ENCODE measurements at places on chromosomes 1 and 21.
A peak's percentile ranks its signal among the peaks of the same experiment; 100 is the strongest.

DNA sequence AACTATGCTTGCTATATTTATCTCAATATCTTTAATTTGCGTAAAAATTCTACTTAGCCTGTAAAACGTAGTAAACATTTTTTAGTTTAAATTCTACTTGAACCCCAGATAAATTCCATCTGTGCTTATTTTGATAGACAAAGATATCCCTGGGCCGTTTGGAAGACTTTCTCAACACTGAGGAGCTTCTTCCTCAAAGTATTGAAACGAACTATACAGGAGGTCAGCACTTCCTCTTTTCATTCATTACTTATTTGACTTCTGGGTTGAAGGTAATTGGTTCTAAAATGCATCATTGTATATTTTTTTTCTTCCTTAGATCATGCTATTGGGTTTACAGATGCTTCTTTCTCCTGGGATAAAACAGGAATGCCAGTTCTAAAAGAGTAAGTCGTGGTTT, 74.7 kb downstream of the HSPA13 start:
- DNase-seq: no peak

- DNase-seq: no peak
These were observed 43.6 kb downstream of the PLEKHA6 start for GRCh38 chr1:204316164-204316563.

- DNase-seq: no peak
These were observed 21.0 kb downstream of the C1orf87 start for GRCh38 chr1:60052601-60053000.

GRCh38 chr1:114558544-114558943, 22.9 kb downstream of the BCAS2 start:
- DNase-seq: no peak

DNA sequence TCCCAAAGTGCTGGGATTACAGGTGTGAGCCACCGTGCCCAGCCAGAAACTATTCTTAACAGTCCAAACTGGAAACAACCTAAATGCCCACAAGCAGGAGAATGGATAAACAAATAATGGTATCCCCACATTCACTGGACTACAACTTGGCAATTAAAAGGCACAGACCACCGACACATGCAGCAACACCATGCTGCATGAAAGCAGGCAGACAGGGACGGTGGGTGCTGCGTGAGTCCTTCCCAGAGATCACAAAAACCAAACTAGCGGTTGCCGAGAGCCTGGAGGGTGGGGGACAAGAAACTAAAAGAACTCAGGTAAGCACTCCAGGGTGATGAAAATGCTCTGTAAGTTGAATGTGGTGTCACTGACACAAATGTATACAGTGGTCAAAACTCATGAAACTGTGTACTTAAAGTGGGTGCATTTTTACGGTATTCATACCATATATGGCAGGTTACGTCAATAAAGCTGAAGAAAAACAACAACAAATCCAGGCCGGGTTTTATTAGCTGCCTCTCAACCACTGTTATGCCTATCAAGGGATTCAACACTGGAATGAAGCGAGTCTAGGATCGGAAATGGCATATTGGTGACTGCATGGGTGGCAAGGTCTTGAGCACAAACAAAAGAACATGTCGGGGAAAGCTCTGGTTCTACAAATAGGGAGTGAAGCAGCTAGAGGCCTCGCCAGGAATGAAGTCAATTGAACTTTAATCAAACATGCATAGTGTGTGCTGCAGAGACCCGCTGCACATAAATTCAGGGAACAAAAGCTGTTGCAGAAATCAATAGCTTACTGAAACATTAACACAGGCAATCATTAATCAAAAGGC, 52.4 kb downstream of the SLC45A1 start:
- DNase-seq: no peak

DNA sequence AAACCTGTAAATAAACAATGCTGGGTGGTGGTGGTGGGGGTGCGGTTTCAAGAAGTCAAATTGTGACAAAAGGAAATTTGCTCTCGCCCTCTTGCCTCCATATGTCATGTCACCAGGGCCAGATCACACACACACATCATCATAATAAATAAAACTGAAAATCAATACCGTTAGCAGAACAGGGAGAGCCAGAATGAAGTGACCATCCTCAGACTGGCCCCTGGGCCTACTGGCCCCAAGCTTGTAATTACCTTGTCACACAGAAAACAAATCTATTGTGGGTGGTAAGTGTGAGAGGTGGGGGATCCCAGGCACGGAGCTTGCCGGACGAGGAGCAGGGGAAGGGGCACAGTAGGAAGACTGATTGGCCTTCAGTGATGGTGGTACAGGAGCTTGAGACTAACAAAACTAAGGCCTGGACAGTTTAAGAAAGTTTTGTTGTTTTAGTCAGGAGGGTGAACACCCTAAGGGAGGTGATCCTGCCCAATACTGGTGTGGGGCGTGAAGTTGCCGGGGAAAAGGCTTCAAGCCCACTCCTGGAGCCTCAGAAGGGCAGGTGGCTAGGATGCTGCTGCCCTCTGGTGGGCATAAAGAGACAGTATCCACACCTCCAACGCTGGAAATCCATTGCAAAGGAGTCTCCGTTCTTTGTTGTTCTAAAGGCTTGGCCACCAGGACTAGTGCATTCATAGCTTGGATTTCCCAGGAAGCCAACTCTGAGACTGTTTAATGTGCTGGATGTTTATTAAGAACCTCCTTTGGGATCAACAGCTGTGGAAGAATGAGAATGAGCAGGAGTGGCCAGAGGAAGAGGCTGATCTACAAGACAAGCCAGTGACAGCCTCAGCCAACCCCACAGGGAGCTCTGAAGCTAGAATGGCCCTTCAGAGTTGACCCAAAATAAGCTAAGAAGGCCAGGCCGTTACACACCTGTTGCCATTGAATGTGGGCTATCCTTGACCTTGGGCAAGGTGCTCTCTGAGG, 8.1 kb upstream of the C1orf216 start:
- peak; percentile 51 for DNase-seq

DNA sequence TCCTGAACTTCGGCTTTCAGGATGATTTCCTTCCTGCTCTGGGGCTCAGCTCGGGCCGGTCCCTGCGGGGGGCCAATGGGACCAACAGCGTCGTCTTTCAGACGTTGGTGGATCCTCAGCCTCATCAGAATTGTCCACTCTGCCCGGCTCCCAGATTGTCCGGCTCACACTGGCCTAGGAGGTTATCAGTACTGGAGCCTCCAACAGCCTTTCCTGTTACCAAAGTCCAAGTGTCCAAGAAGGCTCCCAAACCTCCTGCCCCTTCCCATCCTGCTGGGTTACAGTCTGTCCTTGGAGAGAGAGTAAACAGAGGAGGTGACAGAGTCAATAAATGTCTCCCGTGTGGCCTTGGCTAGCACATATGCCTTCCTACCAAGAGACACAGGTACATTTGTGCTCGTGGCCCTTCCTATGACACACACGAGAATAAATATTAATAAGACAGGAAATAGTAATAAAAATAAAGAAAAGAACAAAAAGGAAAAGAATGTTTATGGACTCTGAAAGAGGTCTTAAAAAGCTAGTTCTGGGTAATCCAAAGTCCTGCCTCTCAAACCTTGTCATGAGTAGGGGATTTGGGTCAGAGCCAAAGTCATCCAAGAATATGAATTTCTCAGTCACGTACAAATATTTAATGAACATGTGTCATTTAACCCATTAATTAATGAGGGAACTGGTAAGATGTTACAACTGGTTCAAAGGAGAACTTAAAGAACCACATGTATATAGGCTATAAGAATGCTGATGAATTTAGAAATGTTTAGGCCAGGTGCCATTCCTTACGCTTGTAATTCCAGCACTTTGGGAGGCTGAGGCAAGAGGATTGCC, 80.8 kb upstream of the SLC2A1 start:
- no peak for DNase-seq

GRCh38 chr1:66311092-66311491, 222.9 kb upstream of the SGIP1 start:
- DNase-seq: no peak

DNA sequence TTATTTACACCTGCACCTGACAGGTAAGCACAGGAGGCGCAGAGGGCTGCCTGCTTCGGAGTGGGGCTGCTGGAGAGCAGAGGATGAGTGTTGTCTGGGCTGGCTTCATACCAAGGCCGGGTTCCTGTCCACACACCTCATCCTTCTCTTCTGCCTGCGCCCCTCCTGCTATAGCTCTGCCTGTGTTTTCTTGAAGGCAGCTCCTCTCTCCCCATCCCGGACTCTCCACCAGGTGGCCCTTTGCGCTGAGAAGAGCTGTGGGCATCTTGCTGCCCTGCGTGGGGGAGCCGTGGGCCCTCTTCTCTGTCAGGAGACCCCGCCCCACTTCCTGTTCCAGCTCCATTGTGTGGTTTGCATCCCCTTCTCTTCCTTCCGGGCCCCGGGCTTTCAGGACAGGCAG, 35.0 kb downstream of the ARHGEF10L start:
- DNase-seq: no peak

DNA sequence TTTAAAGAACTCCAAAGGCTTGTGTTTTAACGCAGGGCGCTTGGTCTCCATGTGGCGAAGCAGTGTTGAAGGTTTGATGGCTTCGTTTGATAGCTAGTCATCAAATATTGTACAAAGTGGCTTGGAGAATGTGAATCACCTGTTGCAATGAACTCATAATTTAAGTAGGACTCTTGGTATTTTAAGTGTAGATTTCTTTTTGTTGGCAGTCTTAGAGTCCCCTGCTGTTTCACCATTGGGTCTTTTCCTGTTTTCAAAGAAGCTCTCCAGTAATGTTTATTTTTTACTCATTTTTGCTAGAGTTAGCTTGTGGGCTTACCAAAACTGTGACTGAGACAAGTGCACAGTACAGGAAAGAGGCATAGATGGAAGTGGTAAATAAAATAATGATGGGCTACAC, 26.2 kb downstream of the RASAL2 start:
- no peak for DNase-seq

DNA sequence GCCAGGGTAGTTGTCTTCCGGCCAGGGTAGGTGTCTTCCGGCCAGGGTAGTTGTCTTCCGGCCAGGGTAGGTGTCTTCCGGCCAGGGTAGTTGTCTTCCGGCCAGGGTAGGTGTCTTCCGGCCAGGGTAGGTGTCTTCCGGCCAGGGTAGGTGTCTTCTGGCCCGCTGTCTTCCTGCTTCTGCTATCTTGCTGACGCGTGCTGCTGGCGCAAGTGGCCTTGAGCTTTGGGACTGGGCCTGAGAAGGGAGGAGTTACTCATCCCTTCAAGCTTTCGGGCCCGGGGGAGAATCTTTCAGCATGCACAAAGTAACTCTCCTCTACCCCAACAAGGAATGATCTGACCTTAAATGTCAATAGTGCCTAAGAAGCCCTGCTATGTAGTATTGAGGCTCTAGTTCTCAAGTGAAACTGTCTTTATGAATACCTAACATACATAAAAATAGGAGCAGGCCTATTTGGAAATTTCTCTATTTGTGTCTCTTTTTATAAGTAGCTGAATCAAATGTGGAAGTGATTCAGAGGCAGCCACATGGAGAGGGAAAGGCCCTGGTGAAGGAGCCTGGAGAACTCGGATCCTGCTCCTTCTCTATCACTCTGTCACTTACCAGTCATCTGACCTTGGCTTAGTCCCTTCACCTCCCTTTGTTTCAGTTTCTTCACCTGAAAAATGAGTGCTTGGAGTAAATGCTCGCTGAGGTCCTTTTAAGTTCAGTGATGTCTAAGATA, 65.6 kb downstream of the RGL1 start:
- no peak for DNase-seq
